ENCODE measurements at places on chromosomes 2 and 18.

- peak; percentile 12 for DNase-seq
These were observed 40.1 kb upstream of the AKAIN1 start for GRCh38 chr18:5237083-5237722.

DNA sequence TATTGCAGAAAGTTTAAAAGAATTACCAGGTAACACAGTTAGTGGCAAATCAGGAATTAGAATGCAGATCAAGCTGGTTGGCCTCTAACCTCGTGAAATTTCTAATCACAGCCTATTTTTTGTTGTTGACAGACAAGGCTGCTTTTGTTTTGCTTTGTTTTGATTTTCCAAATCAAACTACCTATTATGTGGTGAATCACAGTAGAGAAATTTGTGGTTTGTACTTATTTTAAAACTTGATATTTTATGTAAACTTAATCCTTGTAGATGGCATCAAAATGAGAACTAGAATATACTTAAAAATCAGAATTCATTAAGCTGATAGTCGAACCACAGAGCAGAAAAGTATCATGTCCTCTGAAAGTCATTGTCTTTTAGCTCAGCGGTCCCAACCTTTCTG lies 258.1 kb downstream of the CTNNA2 start:
- no peak for DNase-seq

DNA sequence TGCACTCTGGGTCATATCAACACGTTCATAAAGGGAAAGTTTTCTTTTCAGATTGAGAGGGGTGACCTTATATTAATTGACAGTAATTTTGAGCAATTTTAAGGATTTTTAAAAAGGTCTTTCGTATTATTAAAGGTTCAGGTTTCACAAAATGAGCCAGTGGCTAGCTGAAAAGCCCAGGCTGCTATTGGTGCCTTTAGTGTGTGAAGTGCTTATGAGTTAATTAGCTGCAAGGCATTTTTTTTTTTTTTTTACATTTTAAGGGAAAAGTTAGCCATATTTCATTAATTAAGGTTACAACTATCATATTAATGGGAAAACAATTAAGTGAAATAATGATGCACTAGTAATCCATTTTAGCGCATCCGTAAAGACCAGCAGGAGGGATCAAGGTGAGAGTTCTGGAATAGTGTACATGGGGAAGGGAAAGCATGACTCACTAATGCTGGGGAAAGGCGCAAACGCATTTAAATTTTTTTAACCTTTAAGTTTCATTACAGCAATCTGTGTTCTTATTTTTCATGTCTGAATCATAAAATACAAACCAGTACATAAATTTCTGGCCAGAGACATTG lies 200.0 kb downstream of the ZNF407 start:
- DNase-seq, result no peak

DNA sequence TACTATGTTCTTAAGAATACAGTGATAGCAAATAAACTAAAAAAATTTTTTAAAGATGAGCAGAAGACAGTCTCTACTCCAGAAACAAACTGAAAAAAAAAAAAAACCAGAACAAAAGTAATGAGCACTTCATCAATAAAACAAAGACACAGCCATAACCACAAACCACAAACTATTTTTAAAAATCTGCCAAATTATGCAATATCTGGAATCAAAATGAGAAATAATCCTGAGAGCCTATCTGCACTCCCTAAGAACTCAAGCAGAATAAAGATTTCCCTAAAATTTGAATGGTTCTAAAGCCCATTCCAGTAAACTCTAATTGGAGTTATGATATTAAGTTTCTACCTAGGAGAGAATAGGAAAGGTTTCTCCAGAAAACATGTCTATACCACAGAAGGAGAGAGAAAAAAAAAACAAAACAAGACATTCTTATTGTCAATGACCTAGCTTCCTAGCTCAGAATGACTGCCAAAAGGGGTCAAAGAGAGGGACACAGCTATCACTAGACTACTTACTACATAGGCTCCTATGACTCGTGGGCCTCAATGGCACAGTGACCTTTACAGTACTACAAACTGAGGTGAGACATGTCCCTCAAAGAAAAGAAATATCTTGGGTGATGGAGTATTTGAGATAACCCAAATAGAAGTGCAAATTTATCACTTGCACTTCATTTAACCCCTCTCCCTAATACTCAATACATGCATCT lies 262.8 kb downstream of the ZEB2 start:
- no peak for DNase-seq

DNA sequence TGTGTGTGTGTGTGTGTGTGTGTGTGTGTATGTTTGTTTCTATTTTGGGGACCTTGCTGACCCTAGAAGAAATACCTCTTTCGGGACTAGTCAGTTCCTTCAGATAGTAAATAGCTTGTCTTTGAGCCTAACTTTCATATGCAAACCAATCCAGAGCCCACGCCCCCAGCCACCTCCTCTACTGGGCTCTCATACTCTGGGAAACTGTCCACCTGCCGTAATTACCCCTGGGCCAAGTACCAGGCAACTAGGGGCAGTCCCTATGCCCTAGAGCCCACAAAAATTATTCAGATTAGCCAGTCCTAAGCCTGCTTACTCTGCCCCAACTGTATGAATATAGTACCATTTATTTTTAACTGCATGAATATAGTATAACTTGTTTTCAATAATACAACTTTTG lies 970.4 kb downstream of the EPHA4 start:
- no peak for DNase-seq
